ENCODE measurements at places on chromosomes 7 and 10.

DNA sequence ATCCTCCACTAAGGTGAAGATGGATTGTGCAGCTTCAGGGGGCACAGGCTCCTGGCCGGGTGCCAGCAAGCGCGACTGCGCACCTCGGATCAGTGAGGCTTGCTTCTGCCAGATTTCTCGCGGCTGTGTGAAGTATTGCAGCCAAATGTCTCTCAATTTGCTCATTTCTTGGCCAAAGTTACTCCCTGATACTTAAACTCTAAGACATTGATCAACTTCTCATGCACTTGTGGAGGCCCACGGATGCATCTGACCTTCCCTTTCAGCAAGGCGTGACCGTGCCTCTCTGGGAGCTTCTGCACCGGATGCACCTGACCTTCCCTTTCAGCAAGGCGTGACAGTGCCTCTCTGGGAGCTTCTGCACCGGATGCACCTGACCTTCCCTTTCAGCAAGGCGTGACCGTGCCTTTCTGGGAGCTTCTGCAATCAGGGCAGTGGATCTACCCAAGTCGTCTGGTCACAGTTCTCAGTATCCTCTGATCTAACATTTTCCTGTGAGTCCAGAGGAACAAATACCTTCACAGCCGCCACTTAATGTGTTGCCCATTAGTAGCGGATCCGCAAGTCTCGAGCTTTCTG lies 248.3 kb downstream of the ADARB2 start:
- no peak for DNase-seq

GRCh38 chr10:119919826-119920225 lies 27.3 kb downstream of the SEC23IP start:
- DNase-seq = no peak

GRCh38 chr7:151695951-151696541 lies 176.4 kb upstream of the RHEB start:
- DNase-seq = no peak

GRCh38 chr10:7311218-7311849 lies 99.5 kb downstream of the SFMBT2 start:
- DNase-seq = no peak

DNA sequence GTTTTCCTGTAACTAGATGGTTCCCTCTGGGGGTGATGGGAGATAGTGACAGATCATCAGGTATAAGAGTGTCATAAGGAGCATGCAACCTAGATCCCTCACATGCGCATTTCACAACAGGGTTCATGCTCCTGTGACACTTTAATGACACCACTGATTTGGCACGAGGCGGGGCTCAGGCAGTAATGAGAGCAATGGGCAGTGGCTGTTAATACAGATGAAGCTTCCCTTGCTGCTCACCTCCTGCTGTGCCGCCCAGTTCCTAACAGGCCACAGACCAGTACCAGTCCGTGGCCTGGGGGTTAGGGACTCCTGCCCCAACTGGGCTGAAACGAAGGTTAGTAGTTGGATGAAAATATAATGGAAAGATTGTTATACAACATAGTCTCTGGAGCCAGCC lies 201.6 kb upstream of the LRRN3 start:
- DNase-seq = no peak

GRCh38 chr7:149027611-149028345 lies 527 bp downstream of the PDIA4 start:
- no peak for DNase-seq

DNA sequence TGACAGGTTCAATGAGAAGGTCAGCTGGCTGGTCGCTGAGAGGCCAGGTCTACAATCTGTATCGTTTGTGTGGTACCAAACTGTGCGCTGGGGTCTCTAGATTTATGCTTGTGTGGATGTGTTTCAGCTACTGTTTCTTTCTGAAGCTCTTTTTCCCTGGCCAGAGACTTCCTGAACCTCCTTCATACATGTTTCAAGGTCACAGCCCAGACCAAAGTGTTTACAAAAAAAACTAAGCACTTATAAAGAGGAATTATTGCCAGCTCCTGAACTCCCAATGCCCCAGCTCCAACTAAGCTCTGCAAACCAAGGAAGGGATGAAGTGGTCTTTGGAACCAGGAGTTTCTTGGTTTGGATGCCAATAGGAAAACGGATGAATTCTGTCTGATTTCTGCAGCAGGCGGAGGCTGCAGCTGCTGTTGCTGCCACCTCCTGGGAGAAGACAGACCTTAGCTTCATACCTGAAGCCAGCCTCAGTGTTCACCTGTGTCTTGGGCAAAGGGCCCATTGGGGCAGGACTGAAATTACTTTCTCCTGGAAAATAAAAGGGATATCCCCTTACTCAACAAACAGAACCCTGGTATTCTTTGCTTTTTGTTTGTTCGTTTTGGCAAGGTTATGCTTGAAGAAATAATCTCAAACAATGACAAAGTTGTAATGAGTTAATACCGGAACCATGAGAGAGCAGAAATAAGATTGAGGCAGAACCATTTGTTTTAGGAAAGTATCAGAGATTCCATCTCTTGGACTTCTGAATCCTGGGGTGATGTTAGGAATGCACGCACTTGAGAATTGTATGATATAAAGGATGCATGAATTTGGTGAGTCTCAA lies 24.6 kb upstream of the MKLN1 start:
- peak; percentile 40 for DNase-seq

DNA sequence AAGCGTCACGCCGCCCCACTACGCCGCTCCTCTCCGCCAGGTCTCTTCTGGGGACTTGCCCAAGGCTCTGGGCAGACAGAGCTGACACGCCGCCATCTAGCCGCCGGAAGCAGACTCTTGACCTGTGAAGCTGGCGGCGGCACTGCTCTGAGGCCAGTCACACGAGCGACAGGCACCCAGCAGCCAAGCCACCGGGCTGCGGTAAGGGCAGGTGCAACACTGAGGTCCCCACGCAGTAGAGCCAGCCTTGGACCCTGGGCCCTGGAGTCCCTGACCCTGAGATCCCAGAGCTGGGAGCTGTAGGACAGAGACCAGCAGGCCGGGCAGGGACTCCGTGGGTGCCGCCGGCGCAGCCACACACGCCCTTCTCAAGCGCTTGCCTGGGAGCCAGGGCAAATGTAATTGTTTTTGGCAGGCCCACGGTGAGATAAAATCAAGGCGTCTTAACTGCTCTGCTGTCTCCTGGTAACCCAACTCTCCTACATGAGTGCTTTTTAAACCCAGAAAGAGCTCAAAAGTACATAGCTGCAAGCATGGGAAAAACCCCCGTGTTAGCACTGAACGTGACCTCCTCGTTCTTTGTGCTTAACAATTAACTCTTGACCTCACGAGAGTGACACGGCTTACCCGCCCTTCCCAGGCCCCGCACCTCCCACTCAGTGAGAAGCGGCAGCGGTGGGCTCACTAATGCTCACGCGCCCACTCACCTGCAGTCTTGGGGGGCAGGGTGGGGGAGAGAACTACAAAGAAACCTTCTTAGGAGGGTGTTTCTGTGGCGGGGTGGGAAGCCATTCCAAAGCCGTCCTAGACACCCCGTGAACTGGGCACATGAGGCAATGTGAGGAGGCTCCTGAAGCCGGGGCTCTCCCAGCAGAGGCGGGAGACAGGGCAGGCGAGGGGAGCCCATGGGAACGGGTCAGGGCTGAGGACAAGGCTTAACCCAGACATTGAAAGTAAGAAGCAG lies 8.5 kb downstream of the GPER1 start:
- DNase-seq = no peak

- no peak for DNase-seq
These were observed 3.5 kb downstream of the EBF3 start for GRCh38 chr10:129960481-129961156.

- no peak for DNase-seq
These were observed 131.3 kb downstream of the ADK start for GRCh38 chr10:74282151-74282847.

DNA sequence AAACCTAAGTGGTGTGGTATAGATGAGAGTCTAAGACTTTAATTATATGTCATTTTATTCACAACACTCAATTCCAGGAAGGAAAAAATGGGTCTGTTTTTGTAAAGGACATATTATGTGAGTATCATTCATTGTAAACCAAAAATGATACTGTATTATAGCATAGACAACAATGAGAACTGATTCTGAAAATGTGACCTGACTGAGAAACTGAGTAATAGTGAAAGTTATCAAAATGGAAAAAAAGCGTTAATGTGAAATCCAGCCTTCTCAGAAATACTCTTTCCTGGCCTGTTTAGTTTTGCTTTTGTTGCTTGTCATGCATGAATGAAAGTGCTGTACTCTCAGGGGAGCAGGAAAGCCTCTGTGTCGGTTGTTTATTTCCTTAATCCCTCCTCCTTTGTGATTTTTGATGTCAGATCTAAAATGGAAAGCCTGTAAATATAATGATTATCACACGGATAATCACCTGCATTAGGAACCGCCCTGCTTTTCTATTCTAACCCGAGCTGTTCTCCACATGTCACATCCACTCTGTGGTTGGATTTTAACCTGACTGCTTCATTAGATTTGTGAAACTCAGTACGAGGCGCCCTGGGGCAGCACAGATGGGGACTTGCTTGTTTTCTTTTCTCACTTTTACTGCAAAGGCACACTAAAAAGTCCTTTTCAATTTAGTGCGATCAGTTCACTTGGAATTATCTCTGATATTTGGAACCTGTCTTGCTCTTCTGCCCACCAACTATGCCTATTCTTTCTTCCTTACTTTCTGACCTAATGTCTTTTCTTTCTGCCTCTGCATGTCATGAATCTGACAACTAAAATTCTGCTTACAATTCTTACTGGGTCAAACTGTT lies 240.9 kb upstream of the KAT6B start:
- DNase-seq = peak; percentile 44

GRCh38 chr7:2031451-2031845 lies 201.3 kb downstream of the MAD1L1 start:
- DNase-seq = no peak

- no peak for DNase-seq
These were observed 105.2 kb downstream of the TCERG1L start for GRCh38 chr10:131206111-131206995.

- DNase-seq = no peak
These were observed 193.2 kb downstream of the DNAJB6 start for GRCh38 chr7:157529768-157530560.

DNA sequence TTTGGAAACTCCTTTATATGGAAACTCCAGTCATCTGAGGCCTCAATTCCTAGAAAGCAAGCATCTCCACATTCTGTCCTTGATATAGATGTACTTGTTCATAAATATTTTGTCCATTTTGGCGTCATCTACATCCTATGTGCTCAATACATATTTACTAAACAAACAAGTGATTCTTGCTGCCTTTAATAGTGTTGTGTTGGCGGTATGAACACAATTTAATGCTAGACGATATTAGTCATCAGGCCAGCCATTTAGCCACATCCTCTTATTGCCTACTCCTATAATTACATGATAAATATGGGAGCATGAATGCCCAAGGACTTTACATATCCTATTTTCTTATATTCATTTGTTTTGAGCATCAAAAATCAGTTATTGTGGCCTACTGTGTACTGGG lies 18.5 kb upstream of the IFRD1 start:
- no peak for DNase-seq

- no peak for DNase-seq
These were observed 6.4 kb upstream of the PDCD4 start for GRCh38 chr10:110865186-110865808.

DNA sequence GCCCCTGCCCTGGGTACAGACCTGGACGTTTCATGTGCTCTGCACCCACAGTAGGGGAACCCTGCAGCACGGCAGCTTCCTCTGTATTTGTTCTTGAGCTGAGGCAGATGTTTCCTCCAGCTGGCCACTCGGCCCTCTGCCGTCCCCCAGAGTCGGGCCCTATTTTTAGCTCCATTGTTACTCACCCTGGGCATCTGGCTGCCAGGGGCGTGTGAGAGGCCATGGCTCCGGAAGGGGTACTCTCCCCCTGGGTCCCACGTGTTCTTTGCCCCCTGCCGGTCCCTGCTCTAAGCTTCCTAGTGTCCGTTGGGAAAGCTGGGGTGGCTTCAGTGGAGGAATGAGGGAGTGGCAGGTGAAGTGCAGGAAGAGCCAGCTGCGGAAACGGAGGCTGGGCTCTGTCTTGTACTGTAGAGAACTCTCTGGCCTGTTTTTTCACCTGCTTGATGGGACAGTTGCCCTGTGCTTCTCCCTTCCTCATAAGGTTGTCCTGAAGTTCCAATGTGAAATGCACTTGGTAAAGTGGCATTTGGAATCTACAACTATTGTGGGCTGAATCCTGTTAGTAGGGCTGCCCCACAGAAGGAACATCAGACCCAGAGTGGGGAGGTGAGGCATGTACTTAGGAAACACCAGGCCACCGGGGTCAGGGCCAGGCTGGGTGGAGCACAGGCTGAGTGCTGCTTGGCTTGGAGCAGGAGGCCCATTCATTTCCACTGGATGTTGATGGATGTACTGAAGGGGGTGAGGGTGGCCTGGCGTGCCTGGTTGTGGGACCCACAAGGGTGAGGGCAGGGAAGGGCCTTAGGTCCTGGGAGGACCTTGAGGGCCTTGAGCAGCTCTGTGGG lies 30.6 kb downstream of the PALD1 start:
- DNase-seq = no peak

GRCh38 chr7:80772347-80772993 lies 134.0 kb downstream of the CD36 start:
- DNase-seq = no peak

- DNase-seq = no peak
These were observed 21.3 kb downstream of the TAS2R16 start for GRCh38 chr7:122974229-122974628.
